ENCODE measurements at places on chromosomes 12 and 14. TPM values are rescaled to one million over a fixed set of nuclear protein-coding genes. Genes with fewer than 3 reads are reported as not detected.

DNA sequence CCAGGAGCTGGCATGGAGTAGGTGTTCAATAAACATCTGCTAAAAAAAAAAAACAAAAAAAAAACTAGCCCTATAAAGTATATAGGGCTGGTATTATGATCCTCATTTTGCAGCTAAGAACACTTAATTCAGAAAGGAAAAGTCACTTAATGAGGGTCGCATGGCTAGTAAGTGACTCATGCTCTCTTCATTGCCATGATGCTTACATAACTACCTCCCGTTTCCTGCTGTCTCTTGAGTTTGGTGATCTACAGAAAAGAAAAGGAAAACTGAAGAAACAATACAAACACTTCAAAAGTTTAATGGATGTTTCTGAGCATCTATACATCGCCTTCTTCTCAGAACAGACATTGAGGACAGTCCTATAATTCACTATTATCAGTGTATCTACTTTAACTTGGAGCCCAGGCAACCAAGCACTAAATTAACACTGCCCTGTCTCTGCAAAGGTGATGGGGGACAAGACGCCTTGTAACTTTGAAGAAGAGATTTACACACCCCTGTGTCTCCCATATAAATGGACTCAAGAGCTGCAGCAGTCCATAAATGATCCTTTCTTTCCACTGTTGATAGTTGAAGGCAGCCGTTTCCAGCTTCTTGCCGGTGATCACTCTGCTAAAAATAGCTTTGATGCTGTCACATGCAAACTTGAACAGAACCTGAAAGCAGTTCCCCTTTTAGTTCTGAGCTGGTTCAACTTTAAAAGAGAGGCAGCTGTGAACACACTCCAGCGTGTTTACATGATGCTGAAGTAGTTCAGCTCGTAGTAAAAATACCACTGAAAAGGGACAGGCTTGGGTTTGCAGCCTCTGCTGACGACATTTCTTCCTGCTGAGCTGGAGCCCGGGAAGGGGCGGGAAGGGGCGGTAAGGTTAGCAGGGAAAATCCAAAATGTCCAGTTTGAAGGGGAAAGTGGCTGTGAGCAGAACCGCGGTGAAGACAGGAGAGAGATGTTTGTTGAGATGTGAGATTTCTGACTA is 113.3 kb downstream of the FOXN3 start:
- peak; percentile 88 for DNase-seq

PLEKHH1 gene
- polyA plus RNA-seq, result 1.1 TPM

GRCh38 chr14:54503486-54503885 is 6.2 kb upstream of the CGRRF1 start:
- DNase-seq, result no peak

- no peak for DNase-seq
These were observed 204.3 kb downstream of the KIF26A start for GRCh38 chr14:104342435-104343293.

GRCh38 chr12:81333812-81334211 is 255.9 kb downstream of the ACSS3 start:
- DNase-seq, result no peak

GRCh38 chr12:87768501-87769287 is 260.5 kb downstream of the C12orf50 start:
- no peak for DNase-seq

OR6C4 gene
- not detected for polyA plus RNA-seq

DNA sequence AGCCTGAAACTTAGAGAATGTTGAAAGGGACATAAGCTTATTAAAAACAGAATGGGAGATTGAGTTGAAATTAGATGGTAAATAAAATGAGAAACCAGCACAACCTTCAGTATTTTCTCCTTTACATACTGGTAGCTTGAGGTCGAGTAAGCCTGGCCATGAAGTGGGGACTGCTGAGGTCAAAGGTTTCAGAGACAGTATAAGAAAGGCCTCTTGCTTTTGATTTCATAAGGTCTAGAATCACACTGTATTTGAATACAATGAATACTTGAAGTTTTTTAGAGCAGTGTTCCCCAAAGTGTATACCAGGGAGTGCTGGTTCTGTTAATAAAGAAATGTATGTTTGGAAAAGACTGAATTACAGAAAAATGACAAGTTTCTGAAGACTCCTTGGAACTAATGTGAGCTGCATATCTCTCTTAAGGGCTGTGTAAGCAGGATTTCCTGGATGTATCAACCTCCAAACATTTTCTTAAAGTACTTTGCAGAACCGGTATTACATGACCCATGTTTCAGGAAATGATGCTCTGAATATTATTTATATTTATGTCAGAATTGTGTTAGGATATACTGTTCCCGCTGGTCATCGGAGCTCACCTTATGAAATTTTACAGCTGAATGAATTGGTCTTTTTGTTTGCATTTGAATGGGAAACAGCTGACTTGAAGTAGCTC is 85.0 kb downstream of the AKAP6 start:
- no peak for DNase-seq
